ENCODE measurements at places on chromosomes 4 and X. TPM values are rescaled to one million over a fixed set of nuclear protein-coding genes. Genes with fewer than 3 reads are reported as not detected.

- DNase-seq = no peak
These were observed 10.3 kb downstream of the MAOA start for GRCh38 chrX:43666311-43666912.

GRCh38 chrX:153702336-153703035, 14.8 kb downstream of the SLC6A8 start:
- no peak for DNase-seq

- no peak for DNase-seq
These were observed 1.6 kb upstream of the JCHAIN start for GRCh38 chr4:70667740-70668535.

GRCh38 chr4:84574069-84574720, 8.7 kb upstream of the CDS1 start:
- no peak for DNase-seq

DNA sequence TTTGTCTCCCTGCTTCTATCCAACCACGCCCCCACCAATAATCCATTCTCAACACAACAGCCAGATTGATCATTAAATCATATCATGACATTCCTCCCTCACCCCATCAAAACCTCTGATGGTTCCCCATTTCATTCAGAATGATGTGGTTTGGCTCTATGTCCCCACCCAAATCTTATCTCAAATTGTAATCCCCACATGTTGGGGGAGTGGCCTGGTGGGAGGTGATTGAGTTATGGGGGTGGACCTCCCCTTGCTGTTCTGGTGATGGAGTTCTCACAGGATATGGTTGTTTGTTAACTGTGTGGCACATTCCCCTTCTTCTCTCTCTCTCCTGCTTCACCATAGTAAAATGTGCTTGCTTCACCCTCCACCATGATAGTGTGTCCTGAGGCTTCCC, 23.3 kb downstream of the TRMT2B start:
- DNase-seq = no peak

GRCh38 chr4:165364452-165365080, 14.2 kb upstream of the CPE start:
- DNase-seq = no peak

GRCh38 chr4:70706516-70706915, 15.2 kb upstream of the RUFY3 start:
- DNase-seq = no peak

DNA sequence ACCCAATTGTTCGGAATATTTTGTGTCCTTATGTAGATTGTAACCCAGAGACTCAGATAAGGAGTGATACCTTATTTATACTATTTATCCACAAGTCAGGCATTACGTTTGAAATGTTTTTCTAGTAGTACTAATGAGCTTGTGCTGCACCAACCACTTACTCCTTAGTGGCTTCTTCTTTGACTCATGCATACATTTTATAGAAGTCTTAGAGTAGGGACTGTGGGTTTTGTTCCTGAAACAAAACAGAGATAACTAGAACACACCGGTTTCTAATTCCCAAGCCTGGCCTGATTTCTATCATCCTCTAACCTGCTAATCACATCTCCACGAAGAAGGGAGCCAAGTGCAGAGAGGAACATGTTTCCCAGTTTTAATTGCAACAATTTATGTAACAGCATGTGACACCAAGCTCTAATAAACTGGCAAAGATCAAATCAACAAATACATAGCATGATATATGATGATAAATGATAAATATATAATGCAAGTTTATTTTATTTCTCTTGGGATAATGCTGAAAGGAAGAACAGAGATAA, 32.3 kb downstream of the MGARP start:
- no peak for DNase-seq

DNA sequence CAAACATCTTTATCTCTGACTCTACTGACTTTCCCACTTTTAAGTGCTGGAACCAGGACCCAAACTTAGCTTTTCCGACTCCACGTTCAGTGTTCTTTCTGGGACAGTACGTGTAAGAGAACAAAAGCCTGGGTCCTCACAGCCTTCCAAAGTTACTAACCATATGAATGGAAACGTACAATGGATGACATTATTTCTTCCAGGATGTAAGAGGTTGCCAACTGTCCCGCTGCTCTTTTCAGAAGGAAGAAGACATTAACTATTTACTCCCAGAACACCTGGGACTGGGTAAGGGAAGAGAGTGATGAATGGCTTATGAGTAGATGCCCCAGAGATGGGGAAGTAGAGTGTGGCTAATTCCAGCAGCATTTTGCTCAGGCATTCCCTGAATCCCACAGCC, 114.7 kb downstream of the TRAPPC11 start:
- DNase-seq = no peak

Gene SPINK2
- 0.44 TPM for total RNA-seq

Gene USP51
- total RNA-seq = 0.50 TPM

Gene ADGRG4
- total RNA-seq = 0.05 TPM

Gene MND1
- total RNA-seq = 1.4 TPM

Data from psoas muscle (tissue), 8 donors.